Activated naive CD8-positive, alpha-beta T cell treated with anti-CD3 and anti-CD28 coated beads, Interleukin-2, amount 10 ng/mL, durations not matched to agents 7 days and 5 days (primary cell): ENCODE measurements at places on chromosomes 5 and 9.

GRCh38 chr5:141514330-141515133, 25.7 kb downstream of the PCDHGC5 start:
- peaks cover 26% of the 10 kb centered on the region for H3K4me1 ChIP-seq
- H3K27ac ChIP-seq = no peak overlapping the region
- no peak for DNase-seq
- H3K36me3 ChIP-seq = peaks cover 23% of the 10 kb centered on the region
- H3K27me3 ChIP-seq = no peaks in the 10 kb centered on the region

GRCh38 chr5:35319333-35320002, 89.2 kb upstream of the PRLR start:
- H3K4me1 ChIP-seq = peaks cover 7% of the 10 kb centered on the region
- no peaks in the 10 kb centered on the region for H3K36me3 ChIP-seq
- H3K27me3 ChIP-seq = no peaks in the 10 kb centered on the region
- H3K4me3 ChIP-seq = no peak overlapping the region

DNA sequence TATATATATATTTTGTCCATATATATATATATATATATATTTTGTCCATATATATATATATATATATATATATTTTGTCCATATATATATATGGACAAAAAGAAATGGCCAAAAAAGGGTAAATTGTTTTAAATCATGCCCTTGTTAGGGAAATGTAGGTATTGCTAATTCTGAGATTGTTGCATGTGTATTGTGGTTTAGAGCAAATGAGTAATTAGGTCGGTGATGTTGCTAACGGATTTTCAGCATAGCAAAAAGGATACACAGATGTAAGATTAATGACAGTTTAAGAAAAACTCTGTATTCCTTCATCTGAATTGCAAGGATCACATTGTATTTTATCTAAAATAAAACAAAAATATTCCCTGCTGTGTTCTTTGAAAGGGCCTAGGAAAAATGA, 40.2 kb downstream of the OSTF1 start:
- DNase-seq = no peak
- no peaks in the 10 kb centered on the region for H3K27me3 ChIP-seq
- H3K4me1 ChIP-seq = peaks cover 16% of the 10 kb centered on the region
- H3K36me3 ChIP-seq = peaks cover 53% of the 10 kb centered on the region
- no peak overlapping the region for H3K4me3 ChIP-seq

- H3K4me3 ChIP-seq = no peak overlapping the region
- no peaks in the 10 kb centered on the region for H3K4me1 ChIP-seq
- H3K27me3 ChIP-seq = peaks cover 2% of the 10 kb centered on the region
- H3K36me3 ChIP-seq = no peaks in the 10 kb centered on the region
- DNase-seq = no peak
Observed at GRCh38 chr5:119828541-119828940, 199.2 kb downstream of the FAM170A start.

DNA sequence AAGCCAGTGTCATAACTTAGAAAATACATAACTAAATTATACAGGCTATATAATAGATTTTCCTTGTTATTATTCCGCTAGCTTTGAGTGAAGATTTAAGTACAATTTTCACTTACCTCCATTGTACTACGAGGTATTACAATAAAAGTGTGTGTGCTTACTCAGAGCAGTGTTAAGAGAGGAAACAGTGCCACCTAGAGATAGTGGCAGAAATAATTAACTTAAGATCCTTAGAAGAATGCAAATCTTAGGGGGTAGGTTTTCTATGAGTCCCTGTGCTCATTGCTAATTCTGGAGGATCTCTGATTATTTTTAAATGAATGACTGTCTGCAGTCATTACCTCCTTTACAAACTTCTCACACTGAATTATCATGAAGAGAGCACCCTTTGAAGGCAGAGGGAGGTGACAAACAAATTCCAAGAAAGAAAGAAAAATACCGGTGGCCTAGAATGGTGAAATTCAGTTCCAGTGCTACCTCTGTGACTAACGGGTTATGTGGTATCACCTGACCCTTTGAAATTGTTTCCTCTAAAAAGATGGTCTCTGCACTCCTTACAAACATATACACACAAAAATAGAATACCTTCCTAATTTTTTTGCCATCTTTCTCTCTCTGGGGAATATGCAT, 379.8 kb downstream of the TRIM36 start:
- H3K36me3 ChIP-seq = no peaks in the 10 kb centered on the region
- no peaks in the 10 kb centered on the region for H3K27me3 ChIP-seq
- no peaks in the 10 kb centered on the region for H3K4me1 ChIP-seq
- H3K27ac ChIP-seq = no peak overlapping the region

GRCh38 chr9:1005043-1005667, 28.7 kb downstream of the DMRT3 start:
- H3K4me1 ChIP-seq = peaks cover 12% of the 10 kb centered on the region
- H3K36me3 ChIP-seq = no peaks in the 10 kb centered on the region
- no peak overlapping the region for H3K27ac ChIP-seq
- DNase-seq = no peak
- peaks cover 21% of the 10 kb centered on the region for H3K27me3 ChIP-seq

DNA sequence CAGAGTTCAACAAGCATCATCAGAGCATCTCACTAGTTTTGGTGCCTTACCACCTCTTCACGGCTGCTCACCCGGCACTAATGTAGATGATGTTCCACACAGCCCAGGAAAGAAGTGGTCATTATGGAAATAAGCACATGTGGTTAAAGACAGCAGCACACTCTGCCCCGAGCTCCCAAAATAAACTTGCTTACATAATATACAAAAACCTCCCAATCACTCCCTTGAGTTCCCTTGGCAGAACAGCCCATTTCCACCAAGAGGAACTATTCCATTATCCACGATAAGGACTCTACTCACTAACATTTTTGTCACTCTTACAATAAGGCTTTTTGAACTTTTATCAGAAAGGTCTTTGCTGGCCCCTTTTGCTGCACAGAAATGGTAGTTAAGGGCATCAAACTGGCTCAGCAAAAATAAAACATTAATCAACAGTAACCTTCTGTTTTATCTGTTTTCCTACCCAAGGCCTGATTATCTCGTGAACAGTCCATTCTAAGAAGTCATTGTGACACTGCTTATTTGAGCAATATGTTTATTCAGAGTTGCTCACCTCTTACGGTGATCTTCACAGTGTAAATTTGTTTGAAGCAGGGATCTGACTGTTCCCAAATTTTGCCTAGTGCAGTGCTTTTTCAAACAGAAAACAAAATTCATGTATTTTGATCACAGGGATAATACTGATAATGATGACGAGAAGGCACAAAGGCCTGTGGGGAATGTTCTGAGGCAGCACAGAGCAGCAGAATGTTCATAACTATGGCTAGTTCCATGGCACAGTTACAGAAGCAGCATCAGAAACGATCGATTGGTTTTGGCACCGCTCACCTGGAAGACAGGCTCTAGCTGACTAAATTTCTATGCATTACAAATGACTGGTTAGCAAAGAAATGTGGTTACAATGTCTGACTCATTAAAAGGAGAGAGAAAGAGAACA, 399.8 kb upstream of the PIK3R1 start:
- H3K4me3 ChIP-seq = no peak overlapping the region
- DNase-seq = no peak
- H3K36me3 ChIP-seq = no peaks in the 10 kb centered on the region

- no peak for DNase-seq
- no peak overlapping the region for H3K27ac ChIP-seq
- H3K27me3 ChIP-seq = no peaks in the 10 kb centered on the region
- no peaks in the 10 kb centered on the region for H3K4me1 ChIP-seq
Observed at GRCh38 chr5:15521381-15522186, 21.6 kb downstream of the FBXL7 start.

DNA sequence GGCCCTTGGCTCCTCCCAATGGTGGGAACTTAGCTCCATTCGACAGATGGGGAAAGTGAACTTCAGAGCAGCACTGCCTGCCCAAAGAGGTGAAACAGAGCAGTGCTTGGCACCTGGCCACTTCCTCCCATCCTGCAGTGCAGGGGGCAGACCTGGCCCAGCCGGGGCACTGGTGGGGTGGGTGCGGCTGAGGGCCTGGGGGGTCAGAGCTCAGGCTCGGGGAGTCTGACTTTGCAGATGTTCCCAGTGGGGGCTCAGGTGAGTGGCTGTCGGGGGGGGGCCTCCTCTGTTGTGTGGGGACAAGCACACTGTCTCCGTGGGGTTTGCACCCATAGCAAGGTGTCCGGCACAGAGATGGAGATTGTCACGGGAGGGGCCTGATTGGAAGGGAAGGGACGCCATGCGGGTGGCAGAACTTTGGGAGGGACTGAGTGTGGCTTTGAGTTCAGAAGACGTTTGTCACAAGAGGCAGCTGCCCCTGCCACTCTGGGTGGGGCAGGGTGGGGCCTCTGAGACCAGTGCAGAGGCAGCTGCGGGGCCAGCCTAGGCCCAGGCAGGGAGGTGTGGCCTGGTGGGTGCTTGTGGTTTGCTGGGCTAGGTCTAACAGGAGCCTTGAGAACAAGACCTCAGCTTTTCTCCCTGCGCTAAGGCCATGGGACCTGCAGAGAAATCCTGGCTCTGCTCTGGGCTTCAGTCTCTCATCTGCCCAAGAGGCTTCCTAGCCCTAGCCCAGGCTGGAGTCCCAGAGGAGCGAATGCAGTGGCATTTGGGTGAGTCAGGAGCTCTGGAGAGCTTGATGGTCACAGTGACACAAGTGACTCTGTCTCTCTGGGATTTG, 2.5 kb downstream of the MYMK start:
- no peak overlapping the region for H3K4me3 ChIP-seq
- DNase-seq = no peak
- no peak overlapping the region for H3K27ac ChIP-seq
- H3K27me3 ChIP-seq = no peaks in the 10 kb centered on the region
- H3K4me1 ChIP-seq = no peaks in the 10 kb centered on the region
- H3K36me3 ChIP-seq = no peaks in the 10 kb centered on the region

- no peak overlapping the region for H3K27ac ChIP-seq
- no peaks in the 10 kb centered on the region for H3K27me3 ChIP-seq
- peaks cover 2% of the 10 kb centered on the region for H3K4me1 ChIP-seq
- H3K36me3 ChIP-seq = peaks cover 3% of the 10 kb centered on the region
- no peak overlapping the region for H3K4me3 ChIP-seq
Observed at GRCh38 chr9:96457266-96457665, 7.3 kb downstream of the HABP4 start.

DNA sequence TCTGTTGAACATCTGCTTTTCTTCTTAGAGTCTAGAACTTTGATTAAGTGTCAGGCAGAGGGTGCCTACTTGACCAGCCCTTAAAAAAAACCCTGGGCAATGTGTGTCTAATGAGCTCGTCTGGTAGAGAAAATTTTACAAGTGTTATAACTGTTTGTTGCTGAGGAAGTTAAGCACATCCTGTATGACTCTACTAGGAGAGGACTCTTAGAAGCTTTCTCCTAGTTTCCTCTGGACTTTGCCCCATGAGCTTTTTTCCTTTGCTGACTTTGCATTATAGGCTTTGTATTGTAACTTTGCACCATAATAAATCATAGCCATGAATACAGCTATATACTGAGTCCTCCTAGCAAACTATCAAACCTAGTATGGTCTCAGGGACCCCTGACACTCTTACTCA, 39.4 kb downstream of the GNG10 start:
- H3K27me3 ChIP-seq = no peaks in the 10 kb centered on the region
- DNase-seq = no peak
- H3K36me3 ChIP-seq = peaks cover 21% of the 10 kb centered on the region
- peaks cover 6% of the 10 kb centered on the region for H3K4me1 ChIP-seq
- H3K27ac ChIP-seq = no peak overlapping the region

GRCh38 chr5:141135030-141135717, at the start of gene PCDHB5:
PCDHB5 (plus strand) TSS chr5:141135206; CDS start chr5:141135435, 229 bp downstream.
- H3K27ac ChIP-seq = no peak within 1 kb of the TSS
- peaks cover 6% of the 10 kb centered on the region for H3K27me3 ChIP-seq
- peak within 1 kb of the TSS; percentile 12 for H3K4me3 ChIP-seq
- H3K4me1 ChIP-seq = no peaks in the 10 kb centered on the region

DNA sequence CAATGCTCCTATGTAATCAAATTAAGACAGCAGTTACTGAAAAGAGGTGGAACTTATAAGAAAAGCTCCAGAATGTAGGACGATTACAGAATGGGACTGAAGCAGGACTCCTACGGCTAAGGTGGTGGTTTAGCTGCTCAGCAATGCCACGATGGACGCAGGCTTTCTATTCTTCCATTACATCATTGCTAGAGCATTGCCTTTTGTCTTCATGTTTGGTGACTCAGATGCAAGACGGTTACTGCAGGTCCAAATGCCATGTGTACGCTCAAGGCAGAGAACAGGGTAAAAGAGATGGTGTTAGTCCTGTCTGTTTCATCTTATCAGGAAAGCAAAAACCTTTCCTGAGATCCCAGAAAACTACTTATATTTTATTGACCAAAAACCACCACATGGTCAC, 255.1 kb downstream of the ZSWIM6 start:
- no peaks in the 10 kb centered on the region for H3K4me1 ChIP-seq
- no peak overlapping the region for H3K27ac ChIP-seq
- H3K36me3 ChIP-seq = no peaks in the 10 kb centered on the region
- no peaks in the 10 kb centered on the region for H3K27me3 ChIP-seq
